ENCODE measurements at places on chromosomes 16 and 17.
A peak's percentile ranks its signal among the peaks of the same experiment; 100 is the strongest.

DNA sequence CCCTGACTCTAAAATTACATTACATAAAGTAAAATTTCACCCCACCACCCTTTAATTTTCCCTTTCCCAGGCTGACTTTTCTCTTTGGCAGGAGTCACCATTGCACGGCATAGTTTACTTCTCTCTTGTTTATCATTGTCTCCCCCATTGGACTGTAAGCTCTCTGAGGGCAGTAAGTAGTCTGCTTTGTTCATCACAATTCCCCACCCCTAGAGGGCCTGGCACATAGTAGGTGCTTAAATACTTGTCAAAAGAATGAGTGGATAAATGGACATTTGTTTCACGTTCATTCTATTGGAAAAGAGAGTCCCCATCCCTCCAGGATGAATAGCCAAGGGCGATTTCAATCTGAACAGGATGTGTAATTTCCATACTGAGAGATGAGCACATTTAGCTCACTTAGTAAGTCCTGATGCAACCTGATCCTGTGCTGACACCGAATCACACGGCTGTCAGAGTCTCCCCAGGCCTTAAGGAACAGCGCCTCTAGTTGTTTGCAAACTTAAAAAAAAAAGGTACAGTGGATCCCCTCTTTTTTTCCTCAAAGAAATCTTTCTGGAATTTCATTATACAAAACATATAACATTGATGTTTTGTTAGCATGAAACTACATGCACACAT, 54.0 kb downstream of the AKAP1 start:
- DNase-seq, result no peak

GRCh38 chr17:48139944-48140343, 32.4 kb downstream of the SNX11 start:
- no peak for DNase-seq

- DNase-seq, result no peak
Measured at GRCh38 chr16:27781981-27782880, 232.3 kb downstream of the KATNIP start.

- DNase-seq, result no peak
Measured at GRCh38 chr16:89330177-89330856, 112.8 kb downstream of the ZNF778 start.

DNA sequence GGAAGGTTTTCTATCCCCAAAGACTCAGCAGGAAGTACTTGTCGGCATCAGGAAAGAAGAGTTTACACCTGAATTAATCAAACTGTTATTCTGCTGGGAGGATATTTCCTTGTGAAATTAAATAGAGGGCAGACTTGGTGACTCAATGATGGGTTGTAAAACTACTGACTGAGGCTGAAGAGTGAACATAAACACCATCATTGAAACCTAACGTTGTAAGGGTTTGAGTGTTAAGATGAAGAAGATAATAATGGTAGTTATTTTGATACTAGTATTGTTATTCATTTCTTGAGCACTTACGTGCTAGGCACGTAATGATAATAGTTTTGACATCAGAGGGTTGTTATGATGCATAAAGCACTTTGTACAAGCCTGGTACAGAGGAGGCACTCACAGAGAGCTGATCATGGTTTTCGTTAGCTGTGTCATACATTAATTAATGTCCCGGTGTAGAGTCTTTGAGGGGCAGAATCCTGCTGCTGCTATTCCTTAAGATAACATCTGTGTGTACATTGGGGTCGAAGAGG, 64.2 kb upstream of the CACNG3 start:
- no peak for DNase-seq

DNA sequence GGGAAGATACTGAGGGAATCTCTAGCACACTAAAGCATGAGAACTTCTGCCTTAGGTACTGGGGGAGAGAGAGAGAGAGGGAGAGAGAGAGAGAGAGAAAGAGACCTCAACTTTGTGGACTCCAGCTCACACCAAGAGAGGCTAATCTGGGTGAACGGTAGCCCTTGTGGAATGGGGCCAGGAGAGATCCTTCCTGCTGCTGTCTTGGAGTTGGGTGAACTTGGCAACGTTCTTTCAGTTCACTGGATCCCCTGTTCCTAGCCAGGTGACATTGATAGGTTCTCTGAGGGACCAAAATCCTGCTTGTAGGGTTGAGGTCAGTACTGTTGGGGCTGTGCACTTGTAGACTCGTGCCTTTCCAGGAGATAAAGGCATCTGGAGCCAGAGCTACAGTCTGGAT, 26.5 kb upstream of the WFIKKN2 start:
- DNase-seq, result no peak

GRCh38 chr17:7416323-7416722, 3.8 kb upstream of the SPEM1 start:
- no peak for DNase-seq

DNA sequence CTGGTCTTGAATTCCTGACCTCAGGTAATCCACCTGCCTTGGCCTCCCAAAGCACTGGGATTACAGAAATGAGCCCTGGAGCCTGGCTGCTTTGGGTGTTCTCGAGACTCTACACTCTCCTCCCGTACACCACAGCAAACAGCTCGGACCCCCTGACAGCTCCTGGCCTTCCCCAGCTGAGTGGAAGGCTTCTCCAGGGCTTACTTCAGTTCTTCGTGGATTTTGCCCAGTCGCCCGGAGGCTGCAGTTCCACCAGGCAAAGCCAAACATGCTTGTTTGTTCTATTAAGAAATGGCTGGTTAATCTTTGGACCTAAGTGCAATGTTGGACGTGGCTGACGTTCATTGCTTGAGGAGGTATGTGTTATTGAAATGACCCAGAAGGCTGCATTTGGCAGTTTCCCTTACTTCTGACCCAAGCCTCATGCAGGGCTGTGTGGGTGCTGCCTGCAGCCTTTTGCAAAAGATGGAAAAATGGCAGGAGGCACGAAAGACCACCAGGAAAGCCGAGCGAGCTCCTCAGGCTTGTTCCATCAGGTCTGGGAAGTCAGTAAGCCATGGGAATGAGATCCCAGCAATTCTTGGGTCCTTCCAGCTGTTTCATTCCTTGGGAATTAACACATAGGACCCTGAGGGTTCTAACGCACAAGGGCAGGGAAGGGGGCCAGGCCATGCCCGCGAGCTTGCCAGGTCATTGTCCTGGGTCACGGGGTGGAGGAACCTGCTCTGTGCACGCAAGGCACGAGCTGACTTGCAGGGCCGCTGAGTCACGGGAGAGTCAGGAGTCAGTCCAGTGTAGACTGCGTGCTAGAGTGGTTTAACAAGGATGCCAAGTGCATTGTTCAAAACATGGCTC, 23.9 kb upstream of the KLHDC4 start:
- DNase-seq, result no peak

GRCh38 chr17:16354585-16354984, 1.3 kb upstream of the CENPV start:
- no peak for DNase-seq

DNA sequence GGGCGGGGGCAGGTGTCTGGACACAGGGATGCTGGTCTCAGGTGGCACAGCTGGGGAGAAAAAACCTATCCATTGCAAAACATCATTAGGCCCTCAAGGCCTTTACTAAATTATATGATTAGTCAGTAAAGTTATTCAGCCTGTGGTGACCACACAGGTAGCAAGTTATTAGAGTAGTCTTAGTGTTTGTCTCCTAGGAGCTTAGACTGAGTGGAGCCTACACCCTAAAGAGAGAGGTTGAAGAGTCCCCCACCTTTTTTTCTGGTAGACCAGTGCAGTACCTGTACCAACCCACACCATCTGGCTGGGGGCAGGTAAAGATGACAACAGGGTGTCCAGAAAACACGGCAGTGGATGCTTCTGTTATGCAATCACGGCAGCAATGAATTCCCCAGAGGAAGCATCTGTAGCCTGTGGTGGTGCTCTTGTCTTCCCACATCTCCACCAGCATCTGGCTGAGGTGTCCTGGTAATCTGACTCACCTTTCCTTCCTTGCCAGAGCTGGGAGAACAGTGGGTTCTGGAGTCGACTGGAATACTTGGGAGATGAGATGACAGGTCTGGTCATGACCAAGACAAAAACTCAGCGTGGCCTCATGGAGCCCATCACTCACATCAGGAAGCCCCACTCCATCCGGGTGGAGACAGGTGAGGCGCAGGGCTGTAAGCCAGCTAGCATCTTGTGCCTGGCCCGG, 11.0 kb downstream of the MYCBPAP start:
- DNase-seq, result no peak

GRCh38 chr17:48143629-48144028, 36.1 kb downstream of the SNX11 start:
- DNase-seq, result no peak

DNA sequence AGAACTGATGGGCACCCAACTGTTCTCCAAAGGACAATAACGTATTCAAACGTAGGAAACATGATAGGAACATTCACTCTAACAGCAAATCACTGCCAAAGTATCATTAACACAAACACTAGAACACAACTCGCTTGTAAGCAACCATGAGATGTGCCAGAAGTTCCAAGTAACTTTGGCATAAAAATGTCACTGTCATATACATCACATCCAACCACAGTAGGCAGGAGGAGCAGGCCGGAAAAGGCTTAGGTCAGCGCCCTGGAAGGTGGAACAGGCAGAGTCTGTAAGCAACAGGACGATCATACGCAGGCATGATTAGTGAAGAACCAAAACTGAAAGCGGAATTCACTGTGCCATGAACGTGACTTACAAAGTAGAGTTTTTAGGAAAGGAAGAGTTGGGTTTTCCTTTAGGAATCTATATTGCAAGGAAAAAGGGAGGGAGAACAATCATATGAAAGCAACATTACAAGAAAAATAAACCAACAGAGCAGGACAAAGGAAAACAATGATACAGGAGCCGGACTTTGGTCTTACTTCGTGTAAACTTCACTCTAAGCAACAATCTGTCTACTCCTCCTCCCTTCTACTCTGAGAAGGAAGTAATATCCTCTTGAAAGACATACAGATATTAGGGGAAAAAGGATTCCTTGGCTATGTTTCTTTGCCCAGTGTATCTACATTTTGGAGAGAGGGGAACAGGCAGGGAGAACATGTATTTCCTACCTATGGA, 52.3 kb downstream of the YWHAE start:
- no peak for DNase-seq

DNA sequence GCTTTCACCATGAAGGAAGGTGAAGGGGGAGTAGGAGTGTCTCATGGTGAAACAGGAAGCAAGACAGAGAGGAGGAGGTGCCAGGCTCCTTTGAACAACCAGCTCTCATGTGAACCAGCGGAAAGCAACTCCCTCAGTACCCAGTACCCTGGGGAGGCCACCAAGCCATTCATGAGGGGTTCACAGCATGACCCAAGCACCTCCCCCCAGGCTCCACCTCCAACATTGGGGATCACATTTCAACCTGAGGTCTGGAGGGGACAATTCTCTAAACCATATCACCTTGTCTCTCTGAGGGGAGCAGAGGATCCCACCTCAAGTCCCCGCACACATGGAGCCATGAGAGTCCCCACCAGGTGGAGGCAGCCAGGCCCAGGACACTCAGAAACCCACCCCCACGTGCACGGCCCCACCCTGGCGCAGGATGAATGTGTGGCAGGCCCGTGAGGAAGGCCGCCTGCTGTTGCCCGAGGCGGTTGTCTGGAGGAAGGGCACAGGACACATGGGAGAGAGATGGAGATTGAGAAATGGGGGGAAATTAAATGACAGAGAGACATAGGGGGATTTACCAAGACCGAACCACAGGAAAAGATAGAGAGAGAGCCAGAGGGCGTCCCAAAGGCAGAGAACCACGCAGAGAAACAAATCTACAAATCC, 85.9 kb downstream of the TMEM132E start:
- no peak for DNase-seq

DNA sequence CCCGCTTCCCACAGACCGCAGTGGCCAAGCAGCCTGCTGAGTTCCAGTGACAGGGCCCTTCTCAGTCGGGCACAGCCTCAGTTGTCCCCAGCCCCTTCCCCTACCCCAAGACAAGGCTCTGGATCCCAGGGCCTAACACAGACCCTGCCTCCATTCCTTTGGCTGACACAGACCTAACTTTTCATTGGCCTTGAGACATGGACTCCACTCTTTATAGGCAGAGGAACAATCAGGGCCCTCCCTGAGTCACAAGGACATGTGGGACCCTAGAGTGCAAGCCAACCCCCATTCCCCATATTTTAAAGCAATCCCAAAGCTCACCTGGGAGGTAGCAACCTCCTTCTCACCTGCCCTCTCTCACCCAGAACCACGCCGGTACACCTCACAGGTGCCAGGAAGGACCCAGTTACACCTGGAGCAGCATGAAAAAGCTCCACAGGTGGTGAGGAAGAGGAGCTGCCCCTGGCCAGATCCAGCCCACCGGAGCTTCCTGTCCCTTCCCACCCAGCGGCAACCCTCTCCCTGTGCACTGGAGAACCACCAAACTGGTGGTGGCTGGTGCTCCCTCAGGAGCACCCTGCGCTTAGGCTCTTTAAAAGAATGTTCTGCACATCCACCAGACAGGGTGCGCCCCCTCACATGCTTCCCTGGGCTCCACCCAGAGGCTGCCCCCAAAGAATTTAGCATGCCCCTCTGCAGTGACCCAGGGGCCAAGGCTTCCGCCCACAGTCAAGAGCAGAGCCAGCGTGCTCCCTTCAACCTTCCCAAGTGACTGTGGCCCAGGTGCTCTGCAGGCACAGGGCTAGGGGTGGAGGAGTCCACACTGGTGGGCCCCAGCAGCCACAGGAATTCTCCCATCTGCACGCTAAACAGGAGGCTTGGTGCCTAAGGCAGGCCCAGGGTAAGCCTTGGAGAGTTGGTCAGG, 3.4 kb downstream of the MNT start:
- DNase-seq, result no peak

GRCh38 chr16:51509336-51509735, 358.3 kb upstream of the SALL1 start:
- no peak for DNase-seq

DNA sequence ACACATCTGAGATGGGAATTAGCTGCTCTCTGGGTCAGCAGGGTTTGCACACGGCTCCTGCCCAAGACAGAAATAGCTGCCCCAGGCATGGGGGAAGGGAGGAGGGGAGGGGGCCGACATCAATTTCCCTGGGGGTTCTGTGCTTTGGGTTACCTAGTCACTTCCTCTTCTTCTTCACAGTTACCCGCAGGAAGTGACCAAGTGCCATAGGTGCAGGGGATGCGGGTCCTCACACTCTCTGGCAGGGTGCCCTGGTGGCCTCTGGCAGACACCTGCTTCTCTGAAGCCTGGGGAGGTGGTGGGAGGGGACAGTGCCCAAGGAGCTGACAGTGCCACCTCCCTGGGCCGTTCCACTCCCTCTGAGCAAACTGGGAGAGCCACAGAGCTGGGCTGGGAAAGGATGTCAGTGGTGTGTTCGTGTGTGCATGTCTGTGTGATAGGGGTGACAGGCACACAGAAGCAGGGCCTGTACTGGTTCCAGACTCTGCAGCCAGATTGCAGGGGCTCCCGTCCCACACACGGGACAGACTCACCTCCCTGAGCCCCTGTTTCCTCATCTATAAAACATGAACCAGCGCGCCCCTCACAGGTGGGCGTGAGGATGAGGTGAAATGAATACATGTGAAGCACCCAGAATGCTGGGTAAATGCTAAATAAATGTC, 18.2 kb downstream of the SCN4A start:
- no peak for DNase-seq

GRCh38 chr17:76366247-76366646, 12.5 kb upstream of the PRPSAP1 start:
- DNase-seq, result no peak

- no peak for DNase-seq
Measured at GRCh38 chr17:12089809-12090384, 69.2 kb downstream of the MAP2K4 start.

GRCh38 chr16:50699326-50700159, 6.1 kb downstream of the NOD2 start:
- DNase-seq, result no peak

- DNase-seq, result peak; percentile 80
Measured at GRCh38 chr16:81737885-81738536, 41.1 kb upstream of the PLCG2 start.

GRCh38 chr16:83772806-83773205, 35.0 kb upstream of the HSBP1 start:
- no peak for DNase-seq

GRCh38 chr17:40059729-40060475, 2.9 kb upstream of the THRA start:
- DNase-seq, result no peak
